H7 (cell line): ENCODE measurements at places on chromosomes 4 and X.

DNA sequence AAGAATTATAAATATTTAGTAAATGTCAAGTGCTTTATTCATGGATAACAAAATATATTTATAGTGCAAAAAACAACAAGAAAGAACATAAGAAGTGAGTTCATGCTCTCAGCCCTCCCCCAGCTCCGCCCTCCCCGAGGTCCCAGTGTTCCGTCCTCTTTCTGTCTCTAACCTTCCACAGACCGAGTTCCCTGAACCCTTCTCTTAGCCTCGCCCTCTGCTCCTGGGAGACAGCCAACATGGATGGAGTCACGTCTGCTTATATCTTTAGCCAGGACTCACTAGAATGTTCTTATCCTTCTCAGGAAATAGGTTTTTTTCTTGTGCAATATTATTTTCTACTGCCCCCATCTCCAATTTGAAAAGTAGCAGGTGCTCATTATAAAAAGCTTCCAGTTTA lies 40.1 kb upstream of the HELT start:
- no peak for DNase-seq

DNA sequence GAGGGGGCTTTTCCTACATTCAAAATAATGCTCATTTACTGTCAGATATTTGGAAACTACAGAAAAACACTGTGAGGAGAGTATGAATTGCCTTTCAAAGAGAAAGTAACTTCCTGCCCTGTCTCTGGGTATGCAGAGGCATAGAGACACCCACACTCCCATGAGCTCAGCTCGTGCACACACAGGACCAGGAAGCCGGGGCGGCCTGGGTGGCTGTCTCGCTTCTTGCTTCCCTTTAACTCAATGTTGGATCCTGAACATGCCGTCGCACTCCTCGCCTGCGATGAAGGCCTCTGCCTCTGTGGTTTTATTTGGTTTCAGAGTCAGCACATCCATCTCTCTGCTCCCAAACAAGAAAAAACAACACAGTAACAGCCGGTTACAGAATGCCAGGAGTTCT lies 40.1 kb upstream of the GPR78 start:
- DNase-seq = no peak

DNA sequence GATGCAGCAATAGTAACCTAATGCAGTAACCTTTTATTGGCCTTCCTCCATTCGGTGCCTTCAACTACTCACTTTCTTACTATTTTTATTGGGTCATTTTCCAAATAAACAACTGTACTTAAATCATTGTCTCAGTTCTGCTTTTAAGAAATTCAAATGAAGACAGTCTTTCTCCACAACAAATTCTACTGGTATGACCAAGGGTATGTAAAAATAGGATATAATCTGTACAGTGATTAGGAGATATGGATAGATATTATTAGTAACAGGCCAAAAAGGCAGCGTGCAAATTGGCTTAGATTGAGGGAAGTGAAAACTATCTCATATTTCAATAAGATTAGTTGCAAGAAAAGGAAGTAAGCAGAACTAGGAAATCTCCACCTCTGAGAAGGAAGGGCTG lies 177.4 kb upstream of the PPP1R2C start:
- no peak for DNase-seq

DNA sequence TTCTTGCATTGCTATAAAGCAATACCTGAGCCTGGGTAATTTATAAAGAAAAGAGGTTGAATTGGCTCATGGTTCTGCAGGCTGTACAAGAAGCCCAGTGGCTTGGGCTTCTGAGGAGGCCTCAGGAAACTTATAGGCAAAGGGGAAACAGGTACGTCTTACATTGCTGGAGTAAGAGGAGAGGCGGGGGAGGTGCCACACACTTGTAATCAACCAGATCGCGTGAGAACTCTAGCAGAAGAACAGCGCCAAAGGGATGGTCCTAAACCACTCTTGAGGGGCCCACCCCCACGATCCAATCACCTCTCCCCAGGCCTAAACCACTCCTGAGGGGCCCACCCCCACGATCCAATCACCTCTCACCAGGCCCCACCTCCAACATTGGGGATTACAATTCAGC lies 50.6 kb upstream of the SHOX start:
- no peak for DNase-seq

DNA sequence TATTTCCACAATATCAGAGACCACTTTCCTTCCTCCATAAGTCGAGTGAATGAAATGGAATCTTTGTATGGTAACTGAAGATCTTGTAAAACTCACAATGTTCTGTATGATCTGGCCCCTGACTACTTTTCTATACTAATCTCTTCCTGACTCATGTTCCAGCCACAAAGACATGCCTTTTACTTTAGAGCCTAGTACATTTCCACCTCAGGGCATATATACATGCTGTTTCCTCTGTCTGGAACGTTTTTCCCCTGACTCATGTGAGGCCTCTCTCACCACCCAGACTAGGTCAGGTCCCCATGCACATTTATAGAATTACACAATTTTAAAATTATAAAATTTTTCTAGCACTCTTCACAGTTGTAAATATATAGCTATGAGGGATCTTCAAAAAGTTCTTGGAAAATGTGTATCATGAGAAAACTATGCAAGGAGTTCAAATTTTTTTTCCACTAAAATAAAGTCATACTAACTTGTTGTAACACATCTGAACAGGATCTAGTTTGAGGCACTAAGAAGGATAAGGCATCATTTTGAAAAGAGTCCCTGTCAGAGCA lies 208.8 kb downstream of the SH2D1A start:
- no peak for DNase-seq

DNA sequence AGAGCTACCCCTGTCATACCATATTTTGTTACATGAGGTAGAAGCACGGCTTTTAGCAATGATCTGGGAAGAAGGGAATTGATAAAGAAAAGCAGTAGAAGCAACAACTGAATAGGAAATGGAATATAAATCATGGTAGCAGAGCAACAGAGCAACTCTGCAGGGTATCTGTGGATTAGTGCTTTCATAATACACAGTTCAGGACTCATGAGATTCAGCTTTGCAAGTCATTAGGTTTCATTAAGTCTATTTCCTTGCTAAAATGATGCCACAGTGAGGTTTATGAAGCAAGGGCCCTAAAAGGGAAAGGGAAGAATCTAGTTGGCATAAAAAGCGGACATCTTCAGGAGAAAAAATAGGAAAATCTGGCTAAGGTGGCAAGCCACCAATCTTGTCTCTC lies 45.6 kb upstream of the GRPR start:
- no peak for DNase-seq

- peak; percentile 40 for DNase-seq
Measured at GRCh38 chr4:8556341-8557150, 23.6 kb upstream of the GPR78 start.

DNA sequence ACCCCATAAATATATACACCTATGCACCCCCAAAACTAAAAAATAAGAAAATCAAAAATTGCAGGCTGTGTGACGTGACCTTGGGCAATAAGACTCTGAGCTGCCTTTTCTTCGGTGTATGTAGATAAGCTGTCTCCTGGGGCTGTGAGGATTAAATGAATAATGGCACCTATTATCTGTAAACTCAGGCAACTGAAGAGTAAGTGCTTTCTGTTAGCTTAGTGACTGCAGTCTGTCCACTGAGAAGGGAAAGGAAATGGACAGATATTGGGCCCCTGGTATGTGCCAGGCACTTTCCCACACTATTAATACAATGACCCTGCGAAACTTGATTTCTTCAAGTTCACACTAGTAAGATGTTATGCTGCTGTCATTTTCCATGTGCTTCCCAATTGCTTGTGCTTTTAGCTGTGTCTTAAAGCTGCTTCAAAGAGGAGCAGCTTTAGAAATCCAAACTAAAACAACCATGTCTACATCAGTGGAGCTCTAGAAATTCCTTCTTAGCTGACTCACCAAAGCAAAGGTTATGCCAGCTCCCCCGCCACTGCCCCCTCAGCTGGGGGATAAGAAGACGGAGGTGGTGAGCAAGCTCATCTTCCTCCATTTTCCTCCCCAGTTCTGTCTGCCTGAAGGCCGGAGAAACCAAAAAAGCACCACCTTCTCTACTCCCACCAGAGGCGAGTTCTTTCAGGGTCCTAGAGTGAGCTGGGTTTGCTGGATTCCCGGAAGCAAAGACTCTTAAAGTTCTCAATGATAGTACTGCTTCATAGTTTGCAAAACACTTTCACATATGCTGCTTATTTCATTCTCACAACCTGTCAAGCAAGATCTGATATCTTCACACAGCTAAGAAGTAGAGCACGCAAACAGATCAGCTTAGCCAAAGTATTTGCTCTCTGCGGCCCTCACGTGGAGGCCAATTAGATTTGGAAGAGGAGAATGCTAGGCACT lies 8.8 kb upstream of the DGAT2L6 start:
- DNase-seq = peak; percentile 36

DNA sequence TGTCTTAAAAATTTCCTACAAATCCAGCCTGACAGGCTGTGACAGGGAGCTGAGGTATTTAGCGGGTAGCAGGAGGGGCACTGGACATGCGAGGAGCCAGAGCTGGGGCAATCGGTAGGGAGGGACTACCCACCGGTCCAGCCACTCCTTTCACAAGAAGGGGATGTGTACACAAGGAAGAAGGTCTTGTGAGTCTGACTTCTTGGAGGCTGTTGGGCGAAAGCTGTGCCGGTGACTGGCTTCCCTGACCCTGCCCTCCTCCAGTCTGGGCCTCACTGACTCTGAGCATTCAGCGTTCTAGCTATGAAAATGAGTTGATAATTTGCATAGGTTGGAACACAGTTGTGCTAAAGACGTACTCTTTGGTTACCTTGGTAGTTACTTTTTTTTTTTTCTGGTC lies 12.7 kb upstream of the CXCL8 start:
- DNase-seq = no peak

DNA sequence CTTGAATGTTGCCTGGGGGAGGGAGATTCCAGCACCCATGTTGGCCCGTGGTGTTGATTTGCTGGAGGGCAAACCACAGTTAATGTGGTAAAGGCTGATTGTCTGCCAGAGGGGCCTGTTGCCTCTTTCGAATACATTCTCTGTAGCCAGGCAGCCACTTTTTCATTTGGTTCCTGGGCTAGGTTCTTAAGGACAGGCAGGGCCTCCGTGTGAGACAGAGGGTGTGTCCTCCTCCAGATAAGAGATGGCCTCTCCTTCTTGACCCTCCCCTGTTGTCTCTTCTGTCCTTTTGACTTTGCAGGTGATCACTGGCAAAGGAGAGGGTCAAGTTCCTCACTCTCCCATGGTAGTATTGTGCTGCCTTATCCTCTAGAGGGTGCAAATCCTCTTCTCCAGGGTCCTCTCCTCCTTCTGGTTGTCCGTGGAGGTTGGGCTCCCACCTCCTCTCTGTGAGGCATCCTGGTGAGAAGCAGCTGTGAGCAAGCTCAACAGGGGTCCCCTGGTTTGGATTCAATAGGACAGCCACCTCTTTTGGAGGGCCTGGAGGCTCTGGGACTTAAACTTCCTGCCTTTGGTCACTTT lies 44.9 kb downstream of the ZNF182 start:
- peak; percentile 25 for DNase-seq

- DNase-seq = no peak
Measured at GRCh38 chr4:182346675-182347375, 103.6 kb downstream of the TENM3 start.

- DNase-seq = no peak
Measured at GRCh38 chrX:80879143-80879542, 69.5 kb upstream of the BRWD3 start.

GRCh38 chr4:79408063-79408462 lies at the start of gene GK2:
GK2 (minus strand) TSS chr4:79408228; CDS start chr4:79408200, 28 bp downstream.
- DNase-seq = no peak

GRCh38 chr4:94939791-94940519 lies 182.2 kb downstream of the BMPR1B start:
- DNase-seq = no peak

DNA sequence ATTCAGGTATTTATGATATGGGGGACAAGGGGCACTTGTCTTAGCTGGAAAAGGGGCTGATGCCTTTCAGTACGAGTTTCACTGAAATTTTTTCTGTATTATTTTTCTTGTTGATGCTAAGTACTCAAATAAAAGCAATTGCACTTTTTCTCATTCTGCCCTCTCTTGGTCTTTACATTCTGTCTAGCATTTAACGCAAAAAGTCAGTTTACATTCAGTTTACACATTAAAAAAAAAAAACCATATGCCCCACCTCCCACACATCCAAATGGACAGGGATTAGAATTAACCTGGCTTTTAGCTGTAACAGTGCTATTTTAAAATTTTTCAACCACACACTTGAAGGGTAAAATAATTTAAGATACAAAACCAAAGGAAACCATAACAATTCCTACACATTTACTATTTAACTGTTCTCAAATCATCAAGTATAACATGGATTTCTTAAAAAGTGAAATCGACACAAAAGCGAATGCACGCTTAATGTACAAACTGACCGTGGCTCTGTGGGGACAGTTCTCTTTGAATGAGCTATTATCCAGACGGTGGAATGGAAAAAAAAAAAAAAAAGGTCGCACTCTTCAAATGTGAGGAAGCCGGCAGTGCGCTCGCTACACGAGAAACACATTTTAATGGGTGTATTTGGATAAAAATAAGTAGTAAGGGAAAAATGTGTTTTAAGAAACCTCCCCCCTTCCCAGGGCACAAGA lies 1.4 kb downstream of the AMMECR1 start:
- no peak for DNase-seq

DNA sequence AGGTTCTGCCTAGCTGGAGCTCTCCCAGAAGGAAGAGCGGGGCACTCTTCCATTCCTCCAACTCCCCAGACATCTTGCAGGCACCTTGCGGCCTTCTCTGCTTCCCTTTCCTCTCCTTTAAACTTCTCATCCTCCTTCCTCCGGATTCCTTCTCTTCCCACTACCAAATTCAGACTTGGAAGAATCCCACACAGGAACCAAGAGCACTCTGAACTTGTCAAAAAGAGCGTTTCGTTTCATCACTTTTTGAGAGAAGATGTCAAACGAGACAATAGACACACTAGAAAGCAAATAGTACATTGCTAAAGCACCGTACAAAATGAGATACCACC lies 512 bp upstream of the UCP1 start:
- no peak for DNase-seq

DNA sequence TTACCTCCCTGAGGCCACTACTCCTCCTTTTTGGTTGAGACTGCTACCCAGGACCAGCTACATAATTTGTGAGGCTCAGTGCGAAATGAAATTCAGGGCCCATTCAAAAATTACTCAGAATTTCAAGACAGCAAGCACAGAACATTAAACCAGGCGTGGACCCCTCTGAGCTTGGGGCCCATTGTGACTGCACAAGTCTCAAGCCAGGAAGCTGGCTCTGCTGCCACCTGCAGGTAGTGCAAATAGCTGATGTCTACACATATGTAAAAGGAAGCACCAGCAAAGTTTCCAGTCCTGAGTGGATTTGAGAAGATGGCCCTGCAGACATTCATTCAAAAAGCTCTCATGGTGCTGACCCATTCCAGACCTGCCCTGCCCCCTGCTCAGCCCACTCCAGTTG lies 213.4 kb upstream of the LNX1 start:
- DNase-seq = peak; percentile 23

DNA sequence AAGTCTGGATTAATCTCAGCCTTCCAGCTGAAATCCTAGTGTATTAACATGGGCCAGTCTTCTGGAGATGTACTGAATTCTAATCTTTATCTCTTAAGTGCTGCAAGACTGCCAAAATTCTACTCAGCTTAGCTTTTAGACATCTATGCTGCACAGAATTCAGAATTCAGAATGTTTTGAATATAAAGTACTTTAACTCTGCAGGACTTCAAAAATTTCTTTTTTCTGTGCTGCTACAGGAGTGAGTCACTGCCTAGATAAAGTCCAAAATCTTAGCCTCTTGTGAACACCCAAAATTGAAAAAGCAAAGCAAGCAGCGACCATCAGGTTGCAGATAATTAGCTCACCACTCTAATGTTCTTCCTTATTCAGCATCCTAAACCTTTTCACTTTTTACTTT lies 1092.6 kb upstream of the PCDH10 start:
- DNase-seq = no peak

- DNase-seq = no peak
Measured at GRCh38 chrX:47530049-47530448, 31.0 kb upstream of the ARAF start.
